ENCODE measurements at places on chromosomes 2 and 18.

DNA sequence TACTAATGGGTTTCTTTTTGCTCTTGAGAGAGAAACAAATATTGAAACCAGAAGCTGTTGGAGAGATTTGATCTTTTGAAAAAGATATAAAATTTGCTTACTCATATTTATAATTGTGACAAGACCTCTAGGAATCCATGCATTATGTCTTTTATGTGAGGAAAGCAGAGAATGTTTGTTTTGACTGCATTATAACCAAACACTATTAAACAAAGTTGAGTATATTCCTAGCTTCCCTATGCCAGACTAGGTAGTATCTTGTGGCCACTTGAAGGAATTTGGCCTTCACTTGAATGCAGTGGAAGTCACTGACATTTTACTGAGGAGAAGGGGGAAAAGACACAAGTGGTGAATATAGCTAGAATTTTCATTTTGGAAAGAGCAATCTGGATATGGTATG is 521.8 kb upstream of the ZEB2 start:
- DNase-seq, result no peak

DNA sequence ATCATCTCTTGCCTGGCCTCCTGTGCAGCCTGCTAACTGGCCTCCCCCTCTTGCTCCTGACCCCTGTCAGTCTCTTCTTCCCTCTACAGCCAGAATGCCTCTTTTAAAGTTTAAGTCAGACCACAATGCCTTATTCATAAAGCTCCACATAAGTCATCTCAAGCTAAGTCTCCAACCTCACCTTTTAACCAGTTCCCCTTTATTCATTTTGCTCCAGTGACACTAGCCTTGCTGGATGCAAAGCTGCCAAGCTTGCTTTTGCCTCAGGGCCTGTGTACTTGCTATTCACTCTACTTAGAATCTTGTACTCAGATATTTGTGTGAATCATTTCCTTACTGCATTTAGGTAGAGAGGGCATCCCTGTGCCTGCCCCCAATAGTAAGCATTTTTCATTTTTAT is 180.9 kb downstream of the PDE1A start:
- DNase-seq, result no peak

- DNase-seq, result no peak
Observed at GRCh38 chr2:120439637-120440384, 93.9 kb downstream of the INHBB start.

- DNase-seq, result no peak
Observed at GRCh38 chr2:190858817-190859216, 21.8 kb upstream of the GLS start.

- DNase-seq, result no peak
Observed at GRCh38 chr2:216391401-216391800, 19.1 kb upstream of the MARCHF4 start.

DNA sequence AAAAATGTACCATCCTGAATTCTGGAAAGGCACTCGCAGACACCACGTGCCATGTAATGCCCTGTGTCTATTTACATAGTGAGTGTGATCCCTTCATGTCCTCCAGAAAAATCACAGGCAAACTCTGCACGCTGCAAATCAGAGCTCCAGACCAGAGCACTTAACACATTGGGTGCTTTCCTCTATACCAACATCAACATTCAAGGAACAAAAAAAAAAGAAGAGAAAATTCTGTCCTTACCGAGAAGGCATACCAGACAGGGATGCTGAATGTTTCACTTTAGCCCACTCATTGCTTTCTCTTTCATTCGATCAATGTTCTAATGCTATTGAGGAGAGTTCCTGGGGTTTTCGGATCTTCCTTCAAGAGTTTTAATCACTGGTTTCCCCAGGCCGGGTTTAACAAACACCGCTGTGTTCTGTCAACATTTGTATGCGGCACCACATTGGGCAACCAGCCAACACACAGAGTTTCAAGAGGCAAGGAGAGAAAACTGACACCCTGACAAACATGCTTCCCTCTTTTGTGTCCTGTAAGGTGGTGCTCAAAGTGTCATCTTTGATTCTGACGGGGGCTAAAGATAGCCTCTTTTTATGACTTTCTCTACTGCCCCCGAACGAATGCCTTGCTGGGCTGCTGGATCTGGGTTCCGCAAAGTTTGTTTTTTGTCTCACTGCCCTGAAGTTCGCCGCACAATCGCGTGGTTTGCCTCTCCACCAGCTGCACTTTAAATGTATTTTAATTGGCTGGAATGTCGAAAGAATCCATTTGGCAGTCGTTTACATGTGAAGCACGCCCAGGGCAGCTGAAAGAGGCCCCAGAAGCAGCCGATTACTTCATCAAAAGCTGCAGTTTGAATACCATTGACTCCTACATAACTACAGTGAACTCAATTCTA is 106.4 kb upstream of the NCKAP5 start:
- no peak for DNase-seq

DNA sequence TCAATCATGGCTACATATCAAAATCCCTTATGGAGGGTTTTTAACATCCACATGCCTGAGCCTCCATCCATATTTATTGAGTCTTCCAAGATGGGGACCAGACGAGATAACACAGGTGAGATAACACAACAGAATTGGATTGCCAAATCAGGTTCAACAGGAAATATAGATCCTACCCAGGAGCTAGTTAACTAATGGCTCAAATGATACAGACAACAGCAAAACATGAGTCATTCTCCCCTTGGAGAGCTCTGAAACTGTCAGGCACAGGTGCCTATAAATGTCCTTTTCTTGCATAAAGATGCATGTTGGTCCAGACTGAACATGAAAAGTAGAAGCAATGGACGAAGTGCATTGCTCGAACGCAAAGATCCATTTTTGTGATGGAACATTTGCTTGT is 202.2 kb downstream of the CDH20 start:
- DNase-seq, result no peak

GRCh38 chr2:237629188-237629534 is 1.8 kb downstream of the LRRFIP1 start:
- no peak for DNase-seq

- DNase-seq, result no peak
Observed at GRCh38 chr2:77519888-77520506, 2.2 kb downstream of the LRRTM4 start.

DNA sequence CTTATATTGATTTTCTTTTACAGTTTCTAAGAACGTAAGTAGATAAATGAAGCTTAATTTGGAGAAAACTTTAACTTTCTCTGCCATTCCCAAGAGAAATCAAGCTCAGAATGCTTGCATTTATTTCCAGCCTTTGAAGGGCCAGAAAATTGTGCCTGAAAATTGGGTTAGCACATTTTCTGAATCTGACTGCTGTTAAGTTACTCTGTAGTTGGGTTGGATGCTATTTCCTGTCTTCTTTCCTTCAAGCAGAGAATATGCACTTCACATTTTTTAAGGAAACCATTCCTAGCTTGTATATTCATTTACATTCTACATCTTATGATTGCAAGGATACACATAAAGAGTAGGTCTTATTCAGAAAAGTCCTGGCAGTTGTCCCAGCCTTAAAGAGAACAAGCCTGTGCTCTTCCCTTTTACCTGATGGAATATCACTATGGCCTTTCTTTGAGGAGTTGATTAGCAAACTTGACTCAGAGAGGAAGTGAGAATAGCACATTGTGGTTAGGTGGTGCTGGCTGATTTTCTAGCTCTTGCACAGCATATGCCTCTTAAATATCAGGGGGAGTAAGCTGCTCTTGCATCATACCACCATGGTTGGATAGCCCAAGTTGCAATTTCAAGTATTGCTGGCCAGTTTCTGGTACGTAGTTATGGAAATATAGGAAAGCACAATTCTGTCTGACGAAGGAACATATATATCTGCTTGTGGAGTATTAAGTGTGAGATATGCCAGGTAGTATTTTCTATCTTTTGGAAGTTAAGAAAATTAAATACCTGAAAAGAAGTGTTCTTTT is 133.7 kb downstream of the COMMD1 start:
- no peak for DNase-seq

- no peak for DNase-seq
Observed at GRCh38 chr2:157830696-157831570, 45.2 kb downstream of the ACVR1 start.

- no peak for DNase-seq
Observed at GRCh38 chr2:10579876-10580514, 109.8 kb downstream of the NOL10 start.

DNA sequence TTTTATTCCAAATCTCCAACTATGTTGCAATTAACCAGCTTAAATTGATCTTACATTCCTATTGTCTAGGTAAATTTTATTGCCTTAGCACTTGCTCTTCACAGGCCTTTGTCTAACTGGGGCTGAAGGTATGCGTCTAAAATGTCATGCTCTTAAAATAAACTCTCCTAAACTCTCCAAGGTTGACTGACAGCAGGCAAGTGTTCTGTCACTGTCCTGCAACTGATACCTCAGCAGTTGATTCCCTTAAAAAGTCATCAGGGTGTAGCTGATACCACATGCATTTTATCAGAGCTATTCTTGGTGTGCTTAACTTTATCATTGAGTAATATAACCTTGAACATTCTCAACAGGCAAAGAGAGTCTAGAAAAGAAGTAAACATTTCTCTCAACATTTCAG is 680 bp downstream of the TTN start:
- no peak for DNase-seq

GRCh38 chr2:168075446-168075845 is 171.9 kb downstream of the STK39 start:
- DNase-seq, result no peak

GRCh38 chr2:28348921-28349320 is 43.7 kb upstream of the FOSL2 start:
- DNase-seq, result no peak

DNA sequence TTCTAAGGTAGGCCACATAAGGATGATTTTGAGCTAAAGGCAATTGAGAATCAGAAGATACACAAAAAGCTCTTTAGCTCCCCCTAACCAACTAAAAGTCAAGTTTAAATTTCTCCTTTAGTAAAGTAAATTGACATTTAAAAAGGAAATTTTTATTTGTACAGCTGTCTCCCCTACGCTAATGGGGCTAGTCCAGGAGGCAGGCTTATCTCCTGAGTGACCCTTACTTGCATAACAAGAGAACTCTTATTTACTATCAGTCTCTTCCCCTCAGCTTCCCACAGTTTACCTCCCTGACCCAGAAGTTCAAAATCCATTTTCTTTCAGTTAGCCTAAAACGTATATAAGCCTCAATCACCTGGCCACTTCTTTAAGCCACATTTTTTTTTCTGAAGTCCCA is 1002.8 kb upstream of the NRXN1 start:
- DNase-seq, result no peak

- DNase-seq, result no peak
Observed at GRCh38 chr2:149527998-149528755, 59.4 kb downstream of the MMADHC start.

Measured in stimulated activated CD8-positive, alpha-beta memory T cell treated with anti-CD3 and anti-CD28 coated beads, Interleukin-4, amount 100 ng/mL, for 4 hours (primary cell).